ENCODE measurements at places on chromosomes 13 and 19.

DNA sequence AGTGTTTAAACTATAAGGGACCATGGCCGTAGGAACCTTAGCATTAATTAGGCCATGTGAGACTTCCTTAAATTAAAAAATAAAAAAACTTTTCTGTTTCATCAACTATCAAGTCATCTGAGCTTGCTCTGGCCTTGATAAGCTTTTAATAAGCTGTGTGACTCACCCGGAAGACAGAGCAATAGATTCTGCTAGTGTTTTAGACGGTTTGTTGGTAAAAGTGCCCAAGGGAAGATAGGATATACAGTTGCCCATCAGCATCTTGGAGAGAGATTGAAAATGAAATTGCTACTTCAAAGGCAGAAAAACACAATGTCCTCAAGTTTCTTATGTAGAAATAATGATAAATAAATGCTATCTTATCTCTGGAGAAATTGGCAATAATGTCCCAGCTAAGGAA is 31.2 kb upstream of the RCBTB2 start:
- DNase-seq: no peak

GRCh38 chr13:102677122-102677521 is 17.7 kb downstream of the METTL21C start:
- DNase-seq: no peak

DNA sequence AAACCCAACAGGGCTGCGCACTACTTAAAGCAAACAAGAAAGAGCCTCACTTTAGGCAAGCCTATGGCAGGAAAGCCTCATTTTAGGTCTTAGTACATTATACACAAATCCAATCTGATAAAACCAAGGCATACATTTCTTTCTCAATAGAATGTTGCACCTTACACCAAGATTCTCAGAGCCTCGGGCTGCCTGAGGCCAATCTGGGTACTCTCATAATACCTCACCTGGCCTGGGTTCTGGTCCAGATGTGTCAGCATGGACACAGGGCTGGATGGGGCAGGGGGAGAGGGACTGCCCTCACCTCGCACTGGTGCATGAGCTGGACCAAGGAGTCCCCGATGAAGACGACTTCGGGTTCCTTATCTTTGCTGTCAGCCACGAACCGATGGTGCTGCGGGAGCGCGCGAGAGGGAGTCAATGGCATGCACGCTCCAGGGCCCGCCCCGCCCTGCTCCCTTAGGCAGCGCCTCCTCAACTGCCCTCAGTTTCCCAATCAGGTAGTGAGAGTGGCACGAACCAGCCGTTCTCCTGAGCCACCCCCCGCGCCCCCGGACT is at the start of gene PRR19:
Gene PRR19 (plus strand): TSS at position 487 of the 558 bp plus-strand sequence. CDS start 7,453 bp downstream, outside the sequence.
- DNase-seq: peak; percentile 38

DNA sequence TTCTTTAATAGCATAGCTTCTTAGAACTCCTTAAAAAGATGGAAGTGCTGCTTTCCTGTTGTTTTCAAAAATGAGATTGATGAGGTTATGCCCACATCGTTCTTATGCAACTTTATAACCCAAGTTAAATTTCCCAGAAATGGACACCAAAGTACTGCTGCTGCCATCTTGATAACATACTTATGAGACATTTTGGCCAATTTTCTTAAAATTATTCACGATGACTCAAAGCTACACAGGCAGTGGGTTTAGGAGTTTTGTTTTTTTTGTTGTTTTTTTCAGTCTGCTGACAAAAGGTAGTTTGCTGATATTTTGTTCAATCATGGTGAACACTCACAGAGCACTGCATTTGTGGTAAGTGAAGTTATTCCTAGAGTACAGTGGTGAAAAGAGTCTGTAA is 54.9 kb upstream of the RFC3 start:
- no peak for DNase-seq

DNA sequence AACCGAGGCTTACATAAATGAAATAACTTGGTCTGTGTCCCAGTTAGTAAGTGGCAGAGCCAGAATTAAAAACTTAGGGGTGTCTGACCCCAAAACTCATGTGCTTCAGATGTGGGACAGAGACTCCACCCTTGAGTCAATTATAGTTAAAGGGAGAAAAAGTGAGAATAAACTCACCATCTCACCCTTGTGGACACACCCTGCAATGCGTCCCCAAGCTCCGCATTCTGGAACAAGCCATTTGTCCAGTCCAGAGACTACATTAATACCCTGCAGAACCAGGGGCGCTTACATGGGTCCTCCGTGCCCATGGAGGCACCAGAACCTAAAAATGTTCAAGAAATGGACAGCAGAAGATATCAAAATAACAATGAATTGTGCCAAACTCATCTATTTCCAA is 207.0 kb upstream of the ZNF507 start:
- DNase-seq: no peak

DNA sequence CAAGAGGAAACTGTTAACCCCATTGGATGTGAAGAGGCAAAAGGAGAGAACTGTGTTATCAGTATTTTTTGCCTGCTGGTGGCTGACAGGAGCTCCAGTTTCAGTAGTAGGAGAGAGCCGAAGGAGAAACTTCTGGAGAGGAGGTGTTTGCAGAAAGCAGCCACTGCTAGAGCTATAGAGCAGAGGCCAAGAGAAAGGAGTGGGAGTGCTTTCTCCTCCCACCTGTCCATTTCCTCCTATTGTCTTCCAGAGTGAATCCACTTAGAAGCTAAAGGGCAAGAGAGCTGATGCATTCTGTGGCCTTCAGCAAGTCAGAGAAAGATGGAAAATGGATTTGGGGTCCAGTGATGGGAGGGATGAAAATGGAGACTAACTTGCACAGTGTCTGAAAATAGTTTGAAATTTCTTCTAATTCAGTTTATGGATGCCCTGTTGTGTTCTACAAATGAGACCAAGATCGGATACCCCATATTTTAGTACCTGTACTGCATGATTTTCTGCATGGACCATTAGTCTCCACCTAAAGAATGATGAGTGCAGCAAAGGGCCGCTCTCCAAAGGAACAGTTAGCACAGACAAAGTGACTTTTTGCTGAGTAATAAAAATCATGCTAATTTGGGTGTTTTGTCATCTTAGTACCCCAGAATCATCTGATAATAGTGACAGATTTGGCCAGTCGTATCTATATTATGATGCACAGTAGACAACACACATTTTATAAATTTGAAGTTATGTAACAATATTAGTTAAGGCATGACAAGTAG is 10.7 kb downstream of the HS6ST3 start:
- DNase-seq: no peak

GRCh38 chr19:38693380-38694223 is 46.2 kb downstream of the ACTN4 start:
- no peak for DNase-seq

DNA sequence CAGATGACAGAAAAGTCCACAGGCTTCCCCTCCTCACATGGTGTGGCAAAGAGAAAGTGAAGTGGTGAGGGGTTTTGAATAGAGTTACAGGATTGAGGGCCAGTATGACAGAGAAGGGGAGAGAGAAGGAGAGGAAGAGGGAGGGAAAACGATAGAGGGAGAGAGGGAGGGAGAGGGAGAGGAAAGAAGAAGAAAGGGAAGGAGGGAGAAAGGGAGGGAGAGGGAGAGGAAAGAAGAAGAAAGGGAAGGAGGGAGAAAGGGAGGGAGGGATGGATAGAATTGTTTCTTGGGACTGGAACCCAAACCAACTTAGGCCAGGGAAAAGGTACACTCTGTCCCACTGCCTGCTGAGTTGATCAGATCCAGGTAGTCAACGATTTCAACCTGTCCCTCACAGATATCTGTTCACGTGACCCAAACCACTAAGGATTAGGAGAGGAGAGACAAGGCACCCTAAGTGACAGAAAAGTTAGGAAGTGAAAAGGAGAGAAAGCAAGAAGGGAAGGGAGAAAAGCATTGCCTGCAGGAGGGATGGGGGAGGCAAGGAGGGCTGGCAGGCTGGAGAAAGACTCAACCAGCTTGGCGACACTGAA is 8.1 kb upstream of the IGFL3 start:
- DNase-seq: no peak

DNA sequence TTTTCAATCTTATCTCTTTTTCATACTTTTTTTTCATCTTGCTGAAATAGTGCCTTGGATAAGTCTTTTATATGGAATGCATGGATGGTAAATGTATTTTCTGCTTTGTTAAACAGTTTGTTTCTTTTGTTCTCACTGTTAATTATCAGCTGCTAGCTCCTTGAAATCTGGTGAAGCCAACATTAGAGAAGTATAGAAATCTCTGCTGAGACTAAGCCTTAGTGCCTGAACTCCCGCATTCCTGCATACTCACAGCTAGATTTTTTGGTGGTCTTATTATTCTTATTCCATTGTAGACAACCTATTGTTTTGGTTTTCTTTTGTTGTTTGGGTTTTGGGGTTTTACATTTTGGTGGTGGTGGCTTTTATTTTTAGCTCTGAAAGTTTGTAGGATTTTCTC is 48.4 kb downstream of the DNAJC15 start:
- DNase-seq: no peak

- peak; percentile 61 for DNase-seq
These were observed 21.4 kb upstream of the UPF3A start for GRCh38 chr13:114259974-114260373.

- no peak for DNase-seq
These were observed 34.6 kb downstream of the SLC15A1 start for GRCh38 chr13:98717891-98718290.

DNA sequence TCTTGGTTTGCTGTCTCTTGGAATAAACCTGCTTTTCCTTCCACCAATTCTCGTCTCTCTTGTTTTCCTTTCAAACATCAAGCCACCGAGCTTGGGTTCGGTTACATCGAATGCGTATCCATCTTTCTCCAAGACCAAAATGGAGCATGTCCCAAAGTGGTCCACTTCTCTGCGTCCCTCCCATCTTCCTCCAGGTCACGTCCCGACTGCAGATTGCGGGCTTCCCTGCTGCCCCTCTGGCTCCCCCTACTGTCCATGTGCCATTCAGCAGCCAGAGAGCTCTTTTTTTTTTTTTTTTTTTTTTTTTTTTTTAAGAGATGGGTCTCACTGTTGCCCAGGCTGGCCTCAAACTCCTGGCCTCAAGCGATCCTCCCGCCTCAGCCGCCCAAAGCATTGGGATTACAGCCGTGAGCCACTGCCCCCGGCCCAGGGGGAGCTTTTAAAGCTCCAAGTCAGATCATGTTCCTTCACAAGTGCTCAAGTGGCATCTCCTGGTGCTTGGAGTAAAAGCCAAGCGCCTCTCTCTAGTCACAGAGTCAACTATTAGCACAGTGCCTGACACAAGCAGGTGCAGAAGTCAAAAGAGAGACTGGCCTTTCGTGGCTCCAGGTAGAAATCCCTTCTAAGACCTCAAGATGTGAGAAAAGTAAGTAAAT is 10.0 kb downstream of the COL5A3 start:
- DNase-seq: peak; percentile 54

GRCh38 chr19:36246006-36246481 is 31.1 kb downstream of the ZNF146 start:
- no peak for DNase-seq

Measured in NCI-H2081 (cell line).